Cerebellar nuclear complex (tissue), 1 donor: ENCODE measurements at places on chromosomes 13 and 19.

- DNase-seq, result no peak
Observed at GRCh38 chr19:45816236-45817009, 1.3 kb upstream of the RSPH6A start.

GRCh38 chr13:112768795-112769481 lies 79.1 kb downstream of the ATP11A start:
- DNase-seq, result no peak

GRCh38 chr19:35380450-35381124 lies 9.7 kb downstream of the GPR42 start:
- no peak for DNase-seq

DNA sequence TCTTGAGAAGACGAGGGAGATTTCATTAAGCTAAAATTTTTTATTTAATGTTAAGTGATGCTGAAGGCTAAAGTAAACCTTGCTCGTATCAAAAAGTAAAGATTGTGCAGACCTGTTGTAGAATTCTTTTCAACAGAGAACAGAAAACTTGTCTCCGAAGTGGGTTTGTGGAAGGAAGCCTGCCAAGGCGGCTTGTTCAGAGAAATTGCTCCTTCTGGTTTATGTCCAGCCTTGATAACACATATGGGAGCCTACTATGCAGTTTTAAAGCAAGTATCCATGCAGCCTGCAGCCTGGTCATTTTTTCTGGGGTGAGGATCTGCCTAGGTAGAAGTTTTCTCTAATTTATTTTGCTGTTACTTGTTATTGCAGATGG lies 1.4 kb downstream of the MLNR start:
- DNase-seq, result no peak

DNA sequence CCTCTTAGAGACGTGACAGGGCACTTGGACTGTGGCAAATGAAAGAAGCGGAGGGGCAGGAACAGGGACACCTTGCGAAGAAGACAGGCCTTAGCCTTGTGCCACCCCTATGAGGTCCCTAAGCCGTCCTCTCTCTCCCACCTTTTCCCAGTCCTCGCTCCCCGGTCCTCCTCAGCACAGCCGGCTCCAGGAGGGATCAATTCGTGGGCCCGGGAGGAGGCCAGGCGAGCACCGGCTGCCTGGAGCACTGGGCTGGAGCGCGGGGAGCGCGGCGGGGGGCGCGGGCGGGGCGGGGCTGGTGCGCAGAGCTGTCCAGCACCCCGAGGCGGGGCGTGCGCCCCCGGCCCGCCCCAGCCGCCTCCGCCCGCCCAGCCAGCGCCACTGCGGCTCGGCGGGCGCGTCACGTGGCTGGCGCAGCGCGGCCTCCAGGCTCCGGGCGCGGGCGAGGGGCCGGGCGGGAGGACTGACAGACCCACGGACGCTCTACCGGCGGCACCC lies at the start of gene LRP3:
Gene LRP3, plus strand, starts transcription at position 466 of the 498 bp plus-strand sequence. CDS start 456 bp downstream, outside the sequence.
- DNase-seq, result no peak
